ENCODE measurements at places on chromosomes 3 and 15.

DNA sequence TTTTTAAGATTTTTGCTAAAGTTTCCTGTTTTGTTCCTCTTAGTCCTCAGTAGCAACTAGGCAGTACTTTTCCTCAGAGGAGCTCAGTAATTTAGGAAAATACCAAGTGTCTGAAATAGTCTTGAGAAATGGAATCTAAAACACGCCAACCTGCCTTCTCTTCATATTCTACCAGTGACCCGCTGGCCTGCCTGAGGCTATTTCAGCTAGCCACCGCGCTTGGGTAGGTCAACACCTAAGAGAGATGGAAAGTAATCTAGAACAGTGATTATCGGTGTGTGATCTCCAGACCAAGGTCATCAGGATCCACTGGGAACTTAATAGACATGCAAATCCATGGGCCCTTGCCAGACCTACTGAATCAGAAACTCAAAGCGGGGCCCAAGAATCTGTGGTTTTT, 7.5 kb downstream of the LCTL start:
- no peak for DNase-seq

- no peak for DNase-seq
Observed at GRCh38 chr3:7667774-7668173, 806.9 kb downstream of the GRM7 start.

- DNase-seq, result no peak
Observed at GRCh38 chr15:66502491-66502890, 2.2 kb downstream of the RPL4 start.

GRCh38 chr15:39582977-39583595, 2.2 kb downstream of the THBS1 start:
- no peak for DNase-seq

- peak; percentile 81 for DNase-seq
Observed at GRCh38 chr3:42179110-42179725, 86.8 kb downstream of the CCK start.

DNA sequence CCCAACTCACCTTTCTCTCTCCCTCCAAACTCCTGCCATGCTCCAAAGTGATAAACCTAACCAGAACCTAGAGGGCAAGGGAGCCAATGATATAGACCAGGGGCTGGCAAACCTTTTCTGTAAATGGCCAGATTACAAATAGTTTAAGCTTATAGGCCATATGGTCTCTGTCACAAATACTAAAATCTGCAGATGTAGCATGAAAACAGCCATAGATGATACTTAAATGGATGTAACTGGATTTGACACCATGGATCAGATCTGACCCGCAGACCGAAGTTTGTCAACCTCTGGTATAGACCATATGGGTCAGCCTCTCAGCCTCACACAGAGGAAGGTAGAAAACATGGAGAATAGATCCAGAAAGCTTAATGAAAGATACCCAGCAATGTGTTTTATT, 165.2 kb upstream of the STT3B start:
- no peak for DNase-seq

DNA sequence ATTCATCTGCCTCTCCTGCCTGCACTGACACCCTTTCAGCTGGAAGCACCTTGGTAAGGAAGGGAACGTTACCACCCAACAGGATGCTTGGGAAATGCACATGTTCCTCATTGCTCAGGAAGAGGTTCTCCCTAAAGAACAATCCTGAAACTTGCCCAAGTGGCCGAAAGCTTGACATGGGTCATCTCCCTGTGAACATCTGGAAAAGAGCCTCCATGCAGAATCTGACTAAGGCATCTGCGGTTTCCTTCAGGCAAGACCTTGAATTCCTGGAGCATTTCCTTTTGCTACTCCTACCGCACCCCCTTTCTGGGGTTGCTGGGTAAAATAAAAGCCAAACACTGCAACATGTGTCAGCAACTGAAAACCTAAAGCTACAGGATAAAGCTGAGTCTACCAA, 68.7 kb upstream of the SNRK start:
- no peak for DNase-seq

DNA sequence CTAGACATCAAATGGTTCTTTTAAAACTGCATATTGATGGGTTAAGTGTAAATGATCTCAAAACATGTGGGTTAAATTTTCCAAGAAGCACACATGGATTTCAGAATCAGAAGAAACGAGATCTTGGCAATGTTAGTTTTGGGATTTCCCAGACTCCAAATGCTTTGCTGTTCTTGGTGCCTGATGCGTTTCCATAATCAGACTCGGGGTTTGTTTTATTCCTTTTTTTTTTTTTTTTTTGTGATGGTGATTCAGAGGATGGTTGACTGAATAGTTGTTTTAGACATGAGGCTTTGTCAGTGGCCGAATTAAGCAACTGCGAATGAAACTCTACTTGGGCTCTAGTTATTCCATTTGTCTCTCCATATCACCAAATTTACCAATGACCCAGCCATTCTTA, 52.2 kb upstream of the FAM98B start:
- DNase-seq, result no peak

- no peak for DNase-seq
Observed at GRCh38 chr3:106403371-106404145, 534.7 kb upstream of the CBLB start.

DNA sequence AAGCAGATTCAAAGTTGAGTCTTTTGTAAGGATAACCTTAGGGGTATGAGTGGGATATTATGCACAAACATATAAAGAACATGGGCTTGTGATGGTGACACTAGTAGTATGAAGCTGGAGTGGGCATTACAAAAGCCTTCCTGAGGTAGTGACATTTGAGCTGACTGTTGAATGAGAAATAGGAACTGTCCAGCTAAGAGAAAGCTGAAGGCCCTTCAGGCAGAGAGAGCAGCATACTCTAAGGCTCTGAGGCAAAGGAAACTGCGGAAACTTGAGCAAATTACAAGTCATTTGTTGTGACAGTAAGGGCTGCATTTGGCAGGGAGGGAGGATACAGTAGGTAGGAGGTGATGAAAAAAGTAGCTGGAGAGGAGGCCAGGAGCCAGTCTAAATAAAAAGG, 190.7 kb upstream of the CD96 start:
- DNase-seq, result no peak

GRCh38 chr3:150278843-150279381, 129.2 kb upstream of the TSC22D2 start:
- no peak for DNase-seq

GRCh38 chr3:5096336-5097008, 25.6 kb upstream of the ARL8B start:
- DNase-seq, result no peak

GRCh38 chr3:101050866-101051265, 57.6 kb upstream of the ABI3BP start:
- no peak for DNase-seq

GRCh38 chr3:23588547-23588946, 217.2 kb upstream of the UBE2E1 start:
- DNase-seq, result no peak

DNA sequence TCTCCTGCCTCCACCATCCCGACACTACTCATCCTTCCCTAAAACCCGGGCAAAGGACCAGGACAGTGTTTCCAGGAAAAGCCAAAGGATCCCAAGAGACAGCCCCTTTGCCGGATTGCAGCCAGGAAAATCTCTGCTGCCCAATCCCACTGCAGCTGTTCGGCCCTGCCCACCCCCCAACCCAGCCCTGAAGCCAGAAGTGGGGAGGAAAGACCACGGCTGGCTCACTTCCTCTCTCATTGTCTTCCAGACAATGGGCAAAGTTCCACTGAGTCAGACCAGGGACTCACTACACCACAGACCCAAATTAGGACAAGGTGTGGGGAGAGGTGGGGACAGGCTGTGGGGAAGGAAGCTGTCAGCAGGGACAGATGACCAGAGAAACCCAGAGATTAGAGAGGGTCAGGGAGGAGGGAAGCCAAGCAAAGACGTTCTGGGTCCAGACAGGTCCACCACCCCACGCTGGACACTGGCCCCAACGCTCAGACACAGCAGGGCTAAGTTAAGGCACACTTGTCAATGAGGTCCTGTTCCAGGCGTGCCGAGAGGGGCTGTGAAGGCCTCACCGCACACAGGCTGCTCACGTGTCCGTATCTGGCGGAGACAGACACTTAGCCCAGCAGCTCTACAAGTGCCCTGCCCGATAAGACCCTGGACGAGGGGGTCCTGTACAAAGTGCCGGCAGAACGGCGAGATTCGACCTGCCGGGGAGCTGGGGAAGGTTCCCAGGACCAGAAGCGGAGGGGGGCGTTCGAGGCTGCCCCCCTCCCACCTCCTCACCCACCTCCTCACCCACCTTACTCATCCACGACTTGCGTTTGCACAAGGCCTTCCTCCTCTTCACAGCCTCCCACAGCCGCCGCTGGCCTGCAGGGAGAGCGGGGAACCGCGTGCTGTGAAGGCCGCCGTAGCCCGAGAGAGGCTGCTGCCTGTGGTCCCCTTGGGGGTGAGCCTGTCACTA, 21.9 kb downstream of the TNK2 start:
- no peak for DNase-seq

DNA sequence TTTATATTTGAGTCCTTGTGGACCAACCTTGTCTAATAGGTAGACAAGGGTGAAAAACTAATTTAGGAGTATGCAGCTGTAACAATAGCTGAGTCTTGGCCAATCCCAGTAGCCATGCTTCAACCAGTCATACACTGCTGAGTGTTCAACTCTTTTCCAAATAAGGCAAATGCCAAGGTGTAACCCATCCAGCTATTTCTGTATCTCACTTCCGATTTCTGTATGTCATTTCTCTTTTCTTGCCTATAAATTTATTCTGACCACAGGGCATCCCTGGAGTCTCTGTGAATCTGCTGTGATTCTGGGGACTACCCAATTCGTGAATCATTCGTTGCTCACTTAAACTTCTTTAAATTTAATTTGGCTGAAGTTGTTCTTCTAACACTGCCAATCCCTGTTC, 93.2 kb downstream of the MAGI1 start:
- DNase-seq, result peak; percentile 13

- DNase-seq, result no peak
Observed at GRCh38 chr3:47011371-47011770, 31.9 kb downstream of the NBEAL2 start.

DNA sequence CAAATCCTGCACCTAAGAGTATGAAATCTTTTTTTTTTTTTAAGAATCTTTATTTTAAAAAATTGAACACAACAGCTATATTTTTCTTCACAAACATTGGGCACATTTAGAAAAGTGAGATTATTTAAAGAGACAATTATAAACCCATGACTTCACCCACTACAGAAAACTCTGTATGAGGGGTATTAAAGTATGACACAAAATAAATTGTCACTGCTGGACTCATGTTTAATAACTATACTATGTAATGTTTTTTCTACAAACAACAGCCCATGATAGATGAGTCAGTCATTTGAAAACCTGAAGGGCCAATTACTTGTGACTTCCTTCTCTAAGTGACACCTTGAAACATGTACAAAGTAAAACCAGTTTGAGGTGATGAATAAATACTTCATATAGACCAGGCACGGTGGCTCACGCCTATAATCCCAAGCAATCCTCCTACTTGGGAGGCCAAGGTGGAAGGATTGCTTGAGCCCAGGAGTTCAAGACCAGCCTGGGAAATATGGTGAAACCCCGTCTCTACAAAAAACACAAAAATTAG, 36.0 kb downstream of the AQR start:
- no peak for DNase-seq

DNA sequence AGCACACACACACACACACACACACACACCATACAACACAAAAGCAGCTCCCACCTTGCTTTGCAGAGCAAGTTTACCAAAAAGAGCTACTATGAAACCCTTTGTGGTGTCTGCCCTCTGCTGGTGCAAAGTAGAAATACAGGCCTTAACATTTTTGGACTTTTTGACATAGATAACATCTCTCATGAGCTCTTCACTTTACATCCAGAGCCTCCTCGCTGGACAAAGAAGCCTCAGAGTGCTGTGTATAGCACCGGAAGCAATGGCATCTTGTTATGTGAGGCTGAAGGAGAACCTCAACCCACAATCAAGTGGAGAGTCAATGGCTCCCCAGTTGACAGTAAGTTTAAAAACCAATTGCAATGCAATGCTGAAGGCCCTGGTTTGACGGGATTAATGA, 157.9 kb downstream of the CHL1 start:
- peak; percentile 19 for DNase-seq

DNA sequence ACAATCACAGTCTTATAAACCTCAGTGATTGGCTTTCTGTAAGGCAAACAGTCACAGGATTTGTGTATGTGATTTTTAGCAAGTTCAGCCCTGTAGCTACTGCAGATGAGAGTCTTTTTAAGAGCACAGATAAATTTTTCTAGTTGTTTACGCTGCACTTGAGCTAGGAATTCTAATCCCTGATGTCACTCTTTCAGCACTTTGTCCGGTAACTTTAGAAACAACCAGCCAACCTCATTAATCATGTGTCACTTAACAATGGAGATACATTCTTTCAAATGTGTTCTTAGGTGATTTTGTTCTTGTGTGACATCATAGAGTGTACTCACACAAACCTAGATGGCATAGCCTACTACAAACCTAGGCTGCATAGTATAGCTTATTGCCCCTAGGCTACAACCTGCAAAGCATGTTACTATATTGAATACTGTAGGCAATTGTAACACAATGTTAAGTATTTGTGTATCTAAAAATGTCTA, 36.8 kb upstream of the GOLGA6L2 start:
- DNase-seq, result peak; percentile 12

- no peak for DNase-seq
Observed at GRCh38 chr3:104385421-104385820, 981.3 kb upstream of the ALCAM start.

- no peak for DNase-seq
Observed at GRCh38 chr3:115513416-115513800, 109.9 kb upstream of the GAP43 start.

DNA sequence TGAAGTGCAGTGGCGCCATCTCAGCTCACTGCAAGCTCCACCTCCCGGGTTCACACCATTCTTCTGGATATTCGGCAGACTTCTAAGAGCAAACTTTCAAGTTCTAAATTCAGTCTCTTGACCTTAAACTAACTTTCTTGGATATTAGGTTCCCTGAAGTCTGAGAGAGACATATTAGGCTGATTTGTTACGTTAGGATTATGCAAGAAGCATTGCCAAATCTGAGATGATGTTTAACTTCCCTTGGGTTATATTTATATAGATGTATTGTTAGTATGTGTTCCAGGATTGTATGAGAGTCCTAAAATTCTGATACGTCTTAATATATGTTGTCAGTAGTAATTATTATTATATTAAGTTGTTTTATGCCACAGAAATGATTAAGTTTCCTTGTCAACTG, 80.1 kb downstream of the SLC6A1 start:
- DNase-seq, result no peak

DNA sequence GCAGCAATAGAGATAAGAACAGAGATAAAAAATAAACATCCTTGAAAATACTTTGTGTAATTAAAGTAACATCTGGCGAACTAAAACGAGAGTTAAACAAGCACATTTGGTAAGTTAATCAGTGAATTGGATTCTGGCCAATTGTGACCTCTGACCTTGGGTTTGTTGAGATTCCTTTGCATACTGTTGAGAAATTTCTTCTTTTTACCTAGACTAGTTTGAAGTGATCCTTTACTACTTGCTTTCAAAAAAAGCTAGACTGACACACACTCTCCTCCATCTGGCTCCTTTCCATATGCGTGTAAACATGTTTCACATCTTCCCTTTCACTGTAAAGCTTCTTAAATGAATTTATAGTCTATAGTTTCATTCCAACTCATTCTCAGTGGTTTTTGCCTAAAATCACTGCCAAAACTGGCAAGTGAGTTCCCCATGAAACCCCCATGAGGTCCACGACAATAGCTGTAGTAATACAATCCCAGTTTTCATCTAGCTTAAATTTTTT, 17.3 kb upstream of the GBE1 start:
- no peak for DNase-seq

Data from RCC 7860 (cell line).